Endothelial cell (in vitro differentiated cells): ENCODE measurements at places on chromosomes 11 and 22. TPM values are rescaled to one million over a fixed set of nuclear protein-coding genes. Genes with fewer than 3 reads are reported as not detected.

SLC22A12 gene
- not detected for total RNA-seq

SREBF2 gene
- 200 TPM for total RNA-seq

- DNase-seq: no peak
Observed at GRCh38 chr22:35648066-35649025, at the start of gene APOL6. APOL6 (plus strand) TSS chr22:35648446; CDS start chr22:35656426, 7,980 bp downstream.

NEU3 gene
- total RNA-seq: 11.8 TPM

DMC1 gene
- 3.5 TPM for total RNA-seq

- DNase-seq: no peak
Observed at GRCh38 chr11:78748918-78749690, 174.4 kb upstream of the NARS2 start.
